ENCODE measurements at places on chromosomes 3 and 15.

DNA sequence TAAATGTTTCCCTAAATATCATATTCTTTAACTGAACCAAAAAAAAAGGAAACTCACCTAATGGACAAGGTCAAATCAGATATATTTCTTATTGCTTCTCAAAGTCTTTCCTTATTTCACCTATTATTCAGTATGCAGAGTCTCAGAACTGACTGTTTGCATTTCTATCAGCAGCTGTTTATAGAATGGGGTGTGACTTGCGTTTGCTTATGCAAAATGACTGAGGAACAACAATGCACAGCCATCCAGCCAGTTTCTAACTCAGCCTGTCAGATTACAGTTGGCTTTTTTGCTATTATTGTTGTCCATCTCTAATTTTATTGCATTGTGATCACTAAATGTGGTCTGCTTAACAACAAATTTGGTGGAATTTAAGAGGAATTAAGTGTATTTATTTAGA, 40.7 kb downstream of the RAB27A start:
- DNase-seq: no peak

DNA sequence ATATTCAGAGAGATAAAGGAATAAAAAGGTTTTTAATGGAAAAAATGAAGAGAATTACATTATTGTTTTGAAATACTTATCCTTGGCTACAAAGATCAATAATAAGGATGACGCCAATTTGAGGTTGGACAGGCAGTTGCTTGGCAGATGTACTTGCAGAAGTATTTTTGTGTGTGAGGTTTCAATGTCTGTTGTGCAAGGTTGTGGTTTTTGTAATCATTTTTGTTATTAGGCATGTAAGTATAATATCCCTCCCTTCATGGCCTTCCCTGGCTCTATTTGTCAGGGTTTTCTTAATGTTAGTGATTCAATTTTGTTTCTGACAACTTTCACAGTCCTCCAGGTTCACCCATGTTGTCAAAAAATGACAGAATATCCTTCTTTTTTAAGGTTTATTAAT, 105.9 kb downstream of the OTOL1 start:
- no peak for DNase-seq

DNA sequence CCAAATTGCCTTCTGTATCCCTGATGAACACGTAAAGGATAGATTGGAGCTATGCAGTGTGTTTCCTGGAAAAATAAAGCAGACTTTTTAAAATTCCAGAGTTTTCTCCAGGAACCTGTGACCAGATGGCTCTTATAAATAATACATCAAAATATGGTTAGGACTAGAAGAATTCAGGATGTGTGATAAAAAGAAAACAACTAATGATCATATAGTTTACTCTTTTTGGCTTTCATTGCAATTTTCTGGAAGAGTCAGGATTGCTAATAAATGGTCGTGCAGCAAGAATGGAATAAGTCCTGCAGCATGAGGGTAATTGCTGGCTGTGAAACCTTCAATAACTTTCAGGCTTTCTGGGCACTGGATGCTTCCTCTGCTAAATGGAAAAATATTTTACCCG, 30.2 kb upstream of the DENND4A start:
- no peak for DNase-seq

GRCh38 chr3:127182848-127183714, 9.8 kb upstream of the PRR23E start:
- no peak for DNase-seq

GRCh38 chr3:10549617-10550230, 44.3 kb upstream of the ATP2B2 start:
- DNase-seq: no peak

DNA sequence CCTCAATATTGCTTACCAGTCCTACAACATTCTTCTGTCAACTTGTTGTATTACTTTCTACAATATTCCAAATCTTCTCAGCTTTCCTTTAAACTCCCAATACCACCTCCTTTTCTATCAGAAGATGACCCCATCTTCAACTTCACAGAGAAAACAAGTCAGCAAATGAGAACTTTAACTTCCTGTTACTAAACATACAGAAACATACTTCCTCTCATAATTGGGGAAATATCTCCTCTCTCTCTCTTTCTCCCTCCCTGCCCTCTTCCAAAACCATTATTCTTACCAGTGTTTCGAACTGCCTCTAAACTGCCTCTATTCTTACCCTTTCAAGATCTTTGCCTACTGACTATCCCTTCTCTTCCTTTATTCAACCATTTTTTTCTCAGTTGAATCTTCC, 1.8 kb upstream of the SNAP23 start:
- no peak for DNase-seq

- no peak for DNase-seq
Measured at GRCh38 chr15:51315726-51316125, 22.7 kb downstream of the CYP19A1 start.
